ENCODE measurements at places on chromosomes 4 and X.

GRCh38 chr4:33625748-33626147 is 2618.6 kb downstream of the ARAP2 start:
- DNase-seq, result no peak

DNA sequence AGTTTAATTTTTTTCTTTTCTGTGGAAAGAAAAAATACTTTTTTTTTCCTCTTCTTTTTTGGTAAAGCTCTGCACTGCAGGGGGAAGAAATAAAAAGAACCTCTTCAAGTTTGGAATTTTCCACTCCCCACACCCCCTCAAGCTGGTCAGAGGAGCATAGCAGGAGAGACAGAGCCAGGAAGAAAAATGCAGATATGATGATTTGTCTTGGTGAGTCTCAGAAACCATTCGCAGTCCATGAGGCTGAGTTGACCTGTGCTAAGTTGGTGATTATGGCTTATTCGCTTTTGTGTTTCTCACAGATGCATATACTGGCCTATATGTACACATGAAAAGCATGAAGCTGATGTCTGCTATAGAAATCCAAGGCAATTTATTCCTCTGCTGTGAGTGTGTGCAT is 205.9 kb downstream of the LDB2 start:
- no peak for DNase-seq

DNA sequence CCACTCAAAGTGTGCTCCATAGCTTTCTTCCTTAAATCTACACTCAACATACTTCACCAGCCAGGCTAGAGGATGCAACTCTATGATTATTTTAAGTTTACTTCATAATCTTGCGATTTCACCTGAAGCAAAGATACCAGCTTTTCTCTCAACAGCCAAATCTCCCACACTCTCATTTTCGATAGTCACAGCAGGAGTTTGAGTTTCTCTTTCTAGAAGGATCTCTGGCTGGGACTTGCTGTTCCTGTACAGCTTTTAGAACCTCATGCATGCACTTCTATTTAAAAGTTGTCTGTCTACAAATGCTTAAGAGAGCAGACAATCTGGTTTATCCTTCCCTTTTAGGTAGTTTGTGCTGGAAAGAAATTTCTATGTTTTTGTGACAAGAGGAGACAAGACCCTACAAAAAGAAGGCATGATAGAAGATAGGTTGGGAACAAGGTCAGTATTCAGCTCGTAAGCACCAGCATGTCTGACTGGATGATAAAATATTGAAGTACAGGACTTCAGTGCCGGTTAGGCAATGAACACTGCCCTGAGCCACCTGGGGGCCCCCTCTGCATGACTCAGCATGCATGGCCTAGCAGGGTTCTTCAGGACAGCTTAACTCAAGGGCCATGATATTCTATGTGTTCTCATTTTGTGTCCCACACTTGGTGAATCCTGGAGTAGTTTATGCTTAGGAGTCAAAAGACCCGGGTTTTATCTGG is 65.6 kb downstream of the ATXN3L start:
- no peak for DNase-seq

DNA sequence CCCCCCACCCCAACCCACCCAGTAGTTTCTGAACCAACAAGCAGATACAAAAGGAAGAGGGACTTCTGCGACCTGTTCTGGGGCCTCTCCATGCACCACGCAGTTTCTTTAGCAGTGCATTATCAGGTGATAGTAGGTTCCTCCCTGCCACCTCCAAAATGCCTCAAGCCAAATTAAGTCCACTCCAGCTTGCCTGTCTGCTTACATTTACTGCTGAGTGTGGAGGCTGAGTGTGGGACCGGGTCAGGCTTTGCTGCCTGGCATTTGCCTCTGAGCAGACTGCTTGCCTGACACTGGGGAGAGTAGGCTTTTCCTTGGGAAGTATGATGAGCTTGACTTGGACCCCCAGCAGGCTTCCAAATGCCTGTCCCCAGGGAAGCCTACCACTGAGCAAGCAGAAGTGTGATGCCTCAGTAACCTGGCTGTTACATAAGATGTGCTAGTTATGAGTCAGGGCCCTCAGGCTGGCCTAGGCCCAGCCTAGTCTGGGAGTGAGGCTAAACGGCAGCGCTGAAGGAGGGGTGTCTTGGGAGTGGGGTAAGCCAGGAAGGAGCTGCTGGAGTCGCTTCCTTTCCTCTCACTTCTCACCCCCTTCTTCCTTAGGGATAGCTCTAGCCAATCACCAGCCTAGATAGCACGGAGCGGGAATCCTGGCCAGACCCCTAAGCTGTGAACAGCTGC is 9.0 kb downstream of the TSC22D3 start:
- DNase-seq, result no peak

GRCh38 chr4:186366326-186366725 is 100.3 kb downstream of the F11 start:
- no peak for DNase-seq

GRCh38 chrX:45172890-45173289 is 27.8 kb downstream of the DIPK2B start:
- DNase-seq, result no peak

DNA sequence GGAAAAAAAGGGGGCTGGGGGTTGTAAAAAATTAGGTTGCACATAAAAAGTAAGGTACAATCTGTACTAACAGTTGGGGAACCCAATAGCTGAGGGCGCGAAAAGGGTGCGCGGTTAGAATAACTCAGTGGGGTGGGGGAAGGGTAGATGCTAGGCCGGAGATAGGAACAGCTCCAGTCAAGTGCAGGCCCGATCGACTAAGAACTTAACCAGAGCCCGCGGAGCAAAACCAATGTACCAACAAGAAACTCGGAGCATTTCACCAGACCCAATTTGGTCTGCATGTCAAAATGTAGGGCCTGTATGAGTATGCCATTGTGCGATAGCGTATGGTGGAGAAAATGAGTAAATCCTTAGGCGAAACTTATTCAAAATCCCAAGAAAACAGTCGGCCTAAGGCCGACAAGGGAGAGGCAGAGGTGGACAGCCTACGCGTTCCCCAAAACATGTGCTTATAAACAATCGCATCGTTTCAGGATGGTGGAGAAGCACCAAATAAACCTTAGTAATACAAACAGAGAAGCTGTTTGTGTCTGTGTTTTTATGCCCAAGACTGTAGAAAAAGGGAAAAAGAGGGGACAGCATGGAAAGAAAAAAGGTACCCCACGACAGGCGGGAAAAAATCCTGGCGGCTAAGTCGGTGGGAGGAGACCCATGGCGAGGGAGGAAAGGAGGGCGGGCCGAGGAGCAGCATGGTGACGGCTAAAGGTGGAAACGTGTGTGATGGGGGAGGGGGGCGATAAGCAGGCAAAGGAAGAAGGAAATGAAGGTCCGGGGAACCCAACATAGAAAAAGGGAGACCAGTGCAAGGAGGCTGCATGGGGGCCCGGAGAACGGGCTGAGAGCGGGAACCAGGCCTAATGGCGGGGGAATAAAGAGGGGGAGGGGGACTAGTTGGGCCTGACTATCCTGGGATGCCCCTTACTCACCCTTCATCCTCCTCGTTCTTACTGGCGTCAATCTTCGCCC is 990 bp downstream of the HNRNPD start:
- DNase-seq, result peak; percentile 6

DNA sequence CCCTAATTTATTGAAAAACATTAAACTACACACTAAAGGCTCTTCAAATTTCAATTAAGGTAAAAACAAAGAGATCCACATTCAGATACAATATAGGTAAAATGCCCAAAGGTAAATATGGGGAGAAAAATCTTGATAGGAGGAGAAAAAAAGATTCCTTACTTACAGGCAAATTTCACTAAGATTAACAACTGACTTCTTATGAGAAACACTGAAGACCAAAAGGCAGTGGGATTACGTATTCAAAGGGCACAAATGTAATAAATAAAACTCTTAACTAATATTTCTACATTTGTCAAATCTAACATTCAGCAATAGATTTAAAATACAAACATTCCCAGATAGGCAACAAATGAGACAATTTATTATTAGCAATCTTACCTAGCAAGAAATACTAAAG is 829.3 kb downstream of the SH3BGRL start:
- no peak for DNase-seq

DNA sequence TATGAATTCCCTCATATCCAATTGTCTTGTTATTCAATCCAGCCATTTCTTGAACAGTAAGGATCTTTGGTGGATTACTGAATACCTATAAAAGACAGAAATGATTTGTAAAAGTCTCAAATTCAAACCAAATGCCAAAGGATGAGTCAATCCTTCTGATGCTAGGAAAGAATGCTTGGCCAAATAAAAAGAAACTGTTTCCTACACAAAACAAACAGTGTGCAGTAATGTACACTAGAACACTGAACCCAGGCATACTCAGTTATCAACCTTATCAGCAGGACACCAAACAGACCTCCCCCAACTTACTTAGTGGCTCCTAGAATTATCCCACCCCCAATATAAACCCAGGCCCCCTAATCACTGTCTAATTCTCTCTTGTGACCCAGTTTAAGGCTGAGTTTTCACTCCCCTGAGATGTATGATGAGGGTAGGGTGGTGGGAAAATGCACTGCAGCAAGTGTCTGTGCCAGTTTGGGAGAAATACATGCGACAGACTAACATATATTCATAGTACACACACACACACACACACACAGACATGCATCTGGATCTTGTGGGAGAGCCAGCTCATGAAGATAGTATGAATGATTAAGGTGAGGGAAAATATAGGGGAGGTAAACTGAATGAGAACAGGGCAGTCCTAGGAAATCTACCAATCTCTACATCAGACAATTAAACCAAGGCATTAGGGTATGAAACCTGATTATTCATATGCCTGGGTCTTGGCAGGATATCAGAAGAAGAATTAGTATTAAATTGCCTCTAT is 35.0 kb downstream of the CLDN2 start:
- DNase-seq, result no peak

GRCh38 chr4:51958199-51958968 is 61.8 kb downstream of the LRRC66 start:
- DNase-seq, result no peak

GRCh38 chr4:187504974-187505797 is 490.4 kb upstream of the ZFP42 start:
- DNase-seq, result no peak

GRCh38 chr4:150217192-150217591 is 138.9 kb downstream of the DCLK2 start:
- DNase-seq, result no peak

- no peak for DNase-seq
Measured at GRCh38 chr4:146176891-146177290, 1.4 kb downstream of the LSM6 start.

GRCh38 chr4:90648311-90648710 is 521.1 kb downstream of the CCSER1 start:
- DNase-seq, result no peak

DNA sequence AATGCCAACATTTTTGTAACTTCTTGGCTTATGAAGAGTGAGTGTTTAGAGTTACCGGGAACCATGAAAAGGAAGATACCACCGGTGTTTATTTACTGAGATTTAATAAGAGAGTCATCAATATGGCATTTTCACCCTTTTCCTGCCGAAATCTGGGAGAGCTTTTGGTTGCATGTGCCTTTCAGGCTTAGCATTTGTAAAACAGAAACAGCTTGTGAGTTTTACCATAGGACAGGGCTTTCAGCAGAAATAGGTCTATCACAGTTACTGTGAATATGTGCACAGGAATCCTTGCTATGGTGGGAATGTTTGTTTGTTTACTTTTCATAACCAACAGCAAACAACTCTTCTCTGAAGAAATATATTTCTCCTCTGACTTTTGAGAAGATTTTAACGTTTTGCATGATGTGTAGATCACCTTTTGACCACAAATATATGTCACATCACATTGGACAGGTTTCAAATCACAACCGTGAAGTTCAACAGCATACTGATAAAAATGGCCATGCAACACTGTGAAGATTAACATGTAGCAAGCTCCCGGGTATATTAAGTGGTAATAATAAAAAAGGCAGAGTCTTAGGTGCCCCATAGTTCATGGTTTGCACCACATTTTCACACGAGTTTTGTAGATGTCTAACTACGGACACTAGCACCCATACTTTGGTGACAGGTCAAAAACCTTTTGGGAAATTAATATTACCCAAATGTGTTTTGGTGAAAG is 21.3 kb downstream of the ARHGAP24 start:
- no peak for DNase-seq

- DNase-seq, result no peak
Measured at GRCh38 chr4:161252520-161253141, 911.2 kb downstream of the FSTL5 start.

GRCh38 chrX:148573119-148573518 is 72.7 kb downstream of the AFF2 start:
- no peak for DNase-seq

DNA sequence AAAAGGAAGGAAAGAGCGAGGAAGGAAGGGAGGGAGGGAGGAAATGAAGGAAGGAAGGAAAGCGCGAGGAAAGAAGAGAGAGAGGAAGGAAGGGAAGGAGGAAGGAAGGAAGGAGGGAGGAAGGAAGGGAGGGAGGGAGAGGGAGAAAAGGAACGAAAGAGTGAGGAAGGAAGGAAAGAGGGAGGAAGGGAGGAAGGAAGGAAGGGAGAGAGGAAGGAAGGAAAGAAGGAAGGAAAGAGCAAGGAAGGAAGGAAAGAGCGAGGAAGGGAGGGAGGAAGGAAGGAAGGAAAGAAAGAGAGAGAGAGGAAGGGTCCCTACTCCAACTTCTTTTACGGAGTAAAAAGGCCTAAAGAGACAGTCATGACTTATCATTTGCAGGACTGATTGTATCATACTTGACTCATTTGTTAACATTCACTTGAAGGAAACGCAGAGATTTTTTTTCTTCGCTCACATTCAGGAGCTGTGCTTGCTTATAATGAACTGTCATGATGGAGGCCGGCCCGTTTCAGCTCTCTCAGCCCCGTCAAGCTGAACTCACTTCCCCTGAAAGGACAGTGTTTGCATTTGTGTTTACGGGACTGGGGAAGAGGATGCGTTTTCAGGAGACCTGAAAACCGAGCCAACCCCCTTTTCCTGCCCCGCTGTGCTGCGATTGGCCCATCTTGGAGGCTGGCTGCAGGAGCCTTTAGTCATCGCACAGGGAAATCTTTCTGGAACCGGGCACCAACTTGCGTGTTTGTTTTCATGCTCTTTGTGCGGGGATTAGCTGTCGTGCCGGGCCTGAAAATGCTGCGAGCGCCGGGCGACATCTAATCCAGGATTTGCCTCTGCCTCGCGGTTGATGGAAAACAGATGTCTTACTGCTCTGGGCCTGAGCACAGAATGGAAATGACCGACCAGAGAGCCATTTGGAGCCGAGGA is 17.8 kb downstream of the TRIM2 start:
- DNase-seq, result no peak

- DNase-seq, result no peak
Measured at GRCh38 chr4:101229116-101229515, 118.2 kb downstream of the PPP3CA start.

DNA sequence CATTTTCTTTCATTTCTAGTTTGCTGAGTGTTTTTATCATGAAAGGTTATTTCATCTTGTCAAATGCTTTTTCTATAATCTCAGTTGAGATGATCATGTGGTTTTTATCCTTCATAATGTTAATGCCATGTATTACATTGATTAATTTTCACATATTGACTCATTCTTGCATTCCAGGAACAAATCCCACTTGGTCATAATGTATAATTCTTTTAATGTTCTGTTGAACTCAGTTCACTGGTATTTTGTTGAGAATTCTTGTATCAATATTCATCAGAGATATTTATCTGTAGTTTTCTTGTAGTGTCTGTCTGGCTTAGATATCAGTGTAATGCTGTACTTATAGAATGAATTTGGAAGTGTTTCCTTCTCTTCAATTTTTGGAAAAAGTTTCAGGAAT is 16.7 kb upstream of the LHFPL1 start:
- no peak for DNase-seq

- DNase-seq, result no peak
Measured at GRCh38 chr4:62399242-62399641, 1199.1 kb downstream of the ADGRL3 start.

GRCh38 chr4:143383005-143383574 is 46.4 kb downstream of the GAB1 start:
- no peak for DNase-seq
